ENCODE measurements at places on chromosomes 13 and 19.

DNA sequence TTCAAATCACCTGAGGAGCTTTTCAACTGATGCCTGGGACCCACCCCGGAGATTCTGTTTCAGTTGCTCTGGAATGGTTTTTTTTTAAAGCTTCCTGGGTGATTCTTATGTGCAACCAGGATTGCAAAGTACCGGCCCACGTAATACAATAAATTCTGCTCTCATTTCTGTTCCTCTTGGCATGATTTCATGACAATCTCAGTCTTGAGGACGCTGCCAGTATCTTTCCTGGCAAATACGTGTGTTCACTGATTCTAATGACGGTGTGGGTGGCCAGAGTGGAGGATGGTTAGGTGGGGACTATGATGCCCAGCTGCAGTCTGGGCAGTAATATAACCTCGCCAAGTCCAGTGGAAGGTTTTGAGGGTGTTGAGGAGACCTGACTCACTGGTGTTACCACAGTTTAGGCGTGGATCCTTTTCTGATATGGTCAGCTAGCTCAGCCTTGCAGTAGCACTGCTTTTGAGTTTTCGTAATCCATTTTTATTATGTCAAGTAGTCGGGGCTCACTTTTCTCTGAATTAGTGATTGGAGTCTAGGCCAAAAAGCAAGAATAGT lies 49.4 kb downstream of the FAM124A start:
- DNase-seq = no peak

GRCh38 chr19:38323291-38323690 lies 3.6 kb downstream of the KCNK6 start:
- no peak for DNase-seq

GRCh38 chr19:33252971-33253370 lies 27.3 kb upstream of the SLC7A10 start:
- DNase-seq = no peak

GRCh38 chr19:48284896-48285295 lies 15.0 kb downstream of the ZNF114 start:
- no peak for DNase-seq

DNA sequence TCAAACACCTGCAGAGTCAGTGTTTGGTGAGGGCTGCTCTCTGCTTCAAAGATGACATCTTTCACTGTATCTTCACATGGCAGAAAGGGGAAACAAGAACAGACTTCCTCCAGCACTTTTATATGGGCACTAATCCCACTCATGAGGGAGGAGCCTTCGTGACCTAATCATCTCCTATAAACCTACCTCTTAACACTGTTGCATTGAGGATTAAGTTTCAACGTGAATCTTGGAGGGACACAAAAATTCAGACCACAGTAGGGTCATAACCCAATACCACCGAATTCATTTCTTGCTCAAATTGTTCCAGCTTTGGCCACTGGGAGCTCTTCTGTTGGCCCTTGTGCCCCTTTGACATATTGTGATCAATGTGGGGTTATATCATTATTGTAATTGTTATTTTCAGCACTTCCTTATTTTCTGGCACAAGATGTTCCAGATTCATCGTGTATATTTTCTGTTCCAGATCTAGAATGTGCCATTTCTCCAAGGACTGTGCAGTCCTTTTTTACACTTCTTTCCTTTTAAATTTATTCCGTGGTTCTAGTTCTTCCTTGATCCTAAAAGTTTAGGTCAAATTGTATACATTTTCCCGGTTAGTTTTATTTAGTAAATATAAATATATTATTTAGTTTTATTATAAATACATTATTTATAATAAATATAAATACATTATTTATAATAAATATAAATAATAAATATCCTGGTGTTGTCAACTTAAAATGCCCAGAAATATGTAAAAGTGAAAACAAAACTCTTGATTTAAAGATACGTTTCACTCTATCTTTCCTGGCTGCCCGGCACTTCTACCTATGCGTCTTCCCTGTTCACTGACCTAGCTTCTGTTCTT lies 35.5 kb upstream of the IGFL4 start:
- no peak for DNase-seq

DNA sequence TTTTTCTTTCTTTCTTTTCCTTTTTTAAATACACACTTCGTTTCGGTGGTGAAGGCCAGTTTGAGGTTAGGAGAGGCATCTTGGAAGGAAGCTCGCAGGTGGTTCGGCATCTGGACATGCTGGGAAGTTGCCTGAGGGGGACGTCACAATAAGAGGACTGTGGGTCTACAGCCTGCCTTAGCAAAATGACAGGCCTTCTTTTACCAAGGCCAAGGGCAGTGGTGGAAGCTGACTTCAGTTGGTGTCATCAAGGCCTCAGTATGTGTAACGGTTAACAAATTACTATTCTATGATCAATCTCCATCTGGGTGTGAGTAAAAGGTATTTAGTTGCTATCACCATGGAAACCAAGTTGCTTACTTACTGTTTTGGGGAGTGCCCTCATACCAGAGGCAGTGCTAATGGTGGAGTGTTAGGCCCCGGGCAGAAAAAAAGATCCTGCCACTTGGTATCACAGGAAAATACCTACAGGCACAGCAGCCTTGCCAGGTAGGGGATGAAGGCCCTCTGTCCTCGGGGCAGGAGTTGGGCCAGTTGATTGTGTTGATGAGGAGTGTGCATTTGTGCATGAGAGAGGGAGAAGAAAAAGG lies 10.3 kb downstream of the ACTN4 start:
- no peak for DNase-seq

All from GM12864 (cell line).